ENCODE measurements at places on chromosomes 13 and 19.
A peak's percentile ranks its signal among the peaks of the same experiment; 100 is the strongest.

DNA sequence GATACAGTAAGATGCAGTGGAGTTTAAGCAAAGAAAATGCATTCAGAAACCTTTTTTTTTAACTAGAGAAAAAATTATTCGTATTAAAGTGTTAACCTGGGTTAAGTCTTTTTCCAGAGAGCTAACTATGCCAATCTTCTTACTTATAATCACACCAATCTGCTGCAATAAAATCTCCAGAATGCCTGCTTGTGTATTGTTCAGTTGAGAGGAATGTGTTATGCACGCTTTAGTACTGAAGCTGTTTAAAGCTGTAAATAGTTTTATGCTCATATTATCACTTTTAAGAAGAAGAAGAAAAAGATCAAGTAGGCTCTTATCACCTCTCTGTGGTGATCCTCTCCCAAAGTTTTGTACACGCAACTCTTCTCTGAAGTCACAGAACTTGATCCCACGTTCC is 528.7 kb downstream of the RFC3 start:
- DNase-seq = no peak

DNA sequence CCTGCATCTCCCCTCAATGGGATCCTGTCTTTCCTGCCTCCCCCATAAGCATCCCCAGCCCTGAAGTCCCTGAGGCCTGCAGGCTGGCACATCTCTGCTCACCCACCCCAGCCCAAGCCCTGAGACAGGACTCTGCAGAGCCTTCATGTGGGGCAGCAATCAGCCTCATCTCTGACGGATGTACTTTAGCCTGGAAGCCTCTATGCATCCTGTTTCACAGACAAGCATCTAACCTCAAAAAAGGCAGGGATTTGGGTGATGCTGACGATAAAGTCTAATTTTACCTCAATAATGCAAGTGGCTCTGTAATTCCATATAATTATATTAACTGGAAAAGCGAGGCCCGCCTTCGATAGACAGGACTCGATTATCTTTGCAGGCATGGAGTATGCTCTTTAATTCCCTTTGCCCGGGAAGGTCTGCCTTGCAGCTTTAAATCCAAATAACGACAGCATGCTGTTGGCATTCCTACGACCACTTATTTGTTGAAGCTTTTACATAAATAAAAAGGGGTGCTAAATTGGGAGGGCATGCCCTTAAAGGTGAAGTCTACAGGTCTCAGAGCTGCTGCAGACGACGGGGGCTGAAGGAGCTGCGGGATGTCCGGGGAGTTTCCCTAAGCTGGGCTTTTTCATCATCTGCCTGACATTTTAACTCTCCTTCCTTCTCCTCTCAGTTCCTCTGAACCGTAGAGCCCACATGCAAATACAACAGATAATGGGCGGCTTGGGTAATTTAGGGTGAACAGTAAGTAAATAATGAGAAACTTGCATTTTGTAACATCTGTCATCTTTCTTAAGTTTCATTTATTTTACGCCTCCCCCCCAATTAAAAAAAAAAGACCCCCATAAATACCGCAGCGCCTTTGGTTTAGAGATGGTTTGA is 211.5 kb downstream of the URI1 start:
- peak; percentile 25 for DNase-seq

DNA sequence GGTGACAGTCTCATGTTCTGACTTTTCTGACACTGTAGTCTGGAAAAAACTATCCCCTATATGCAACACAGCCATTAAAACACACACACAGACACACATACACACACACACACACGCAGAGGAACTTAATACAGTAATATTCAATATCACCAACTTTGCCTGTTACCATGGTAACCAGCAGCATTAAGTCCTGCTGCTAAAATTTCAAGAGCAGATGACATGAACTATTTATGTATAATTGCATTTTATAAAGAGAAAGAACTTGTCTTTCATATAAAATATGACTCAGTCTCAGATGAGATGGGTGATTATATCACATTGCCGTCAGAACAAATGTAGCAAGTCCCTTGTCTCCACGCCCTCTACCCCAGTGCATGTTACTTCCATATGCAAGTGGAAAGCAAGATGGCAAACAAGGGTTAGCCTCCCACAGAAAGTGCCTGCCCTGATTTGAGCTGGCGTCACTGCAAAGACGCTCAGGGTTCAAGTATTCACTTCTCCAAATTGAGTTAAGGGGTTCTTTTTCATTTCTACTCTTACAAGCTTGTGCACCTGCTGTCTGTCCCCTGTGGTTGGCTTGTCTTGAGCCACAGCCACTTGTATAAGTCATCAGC is 576.8 kb downstream of the UQCRFS1 start:
- DNase-seq = no peak

DNA sequence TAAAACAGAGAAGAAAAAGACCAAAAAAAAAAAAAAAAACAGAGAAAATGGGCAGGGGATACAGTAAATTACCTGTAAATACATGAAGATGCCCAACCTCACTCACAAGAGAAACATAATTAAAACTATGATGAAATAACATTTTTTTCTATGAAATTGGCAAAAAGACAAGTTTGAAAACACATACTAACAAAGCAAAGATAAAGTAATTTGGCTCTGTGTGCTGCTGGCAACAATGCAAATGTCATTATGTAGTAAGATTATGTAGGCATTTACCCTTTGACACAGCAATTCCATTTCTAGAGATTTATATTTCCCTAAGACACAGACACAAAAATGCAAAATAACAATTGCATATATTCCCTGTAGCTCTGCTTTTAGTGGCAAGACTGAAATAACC is 20.2 kb downstream of the ZC3H13 start:
- DNase-seq = no peak

- no peak for DNase-seq
These were observed 12.2 kb downstream of the GPR183 start for GRCh38 chr13:99294958-99295357.

DNA sequence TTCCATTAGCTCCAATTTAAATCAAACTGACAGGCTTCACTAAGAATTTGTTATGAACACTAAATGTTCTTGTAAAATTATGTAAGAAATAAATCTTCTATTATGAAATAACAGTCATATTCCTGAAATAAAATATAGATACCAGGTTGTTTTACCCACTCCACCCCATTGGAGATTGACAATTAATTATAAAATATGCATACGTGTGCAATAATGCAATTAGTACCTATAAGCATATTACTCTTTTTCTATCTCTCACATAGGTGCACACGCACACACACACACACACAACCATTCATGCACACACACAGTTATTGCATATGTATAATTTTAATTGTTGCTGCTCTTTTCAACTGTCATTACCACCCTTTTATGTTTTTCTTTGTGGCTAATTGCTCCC is 395.7 kb downstream of the SLITRK5 start:
- DNase-seq = no peak
